ENCODE measurements at places on chromosomes 4 and X. TPM values are rescaled to one million over a fixed set of nuclear protein-coding genes. Genes with fewer than 3 reads are reported as not detected.
A peak's percentile ranks its signal among the peaks of the same experiment; 100 is the strongest.

DNA sequence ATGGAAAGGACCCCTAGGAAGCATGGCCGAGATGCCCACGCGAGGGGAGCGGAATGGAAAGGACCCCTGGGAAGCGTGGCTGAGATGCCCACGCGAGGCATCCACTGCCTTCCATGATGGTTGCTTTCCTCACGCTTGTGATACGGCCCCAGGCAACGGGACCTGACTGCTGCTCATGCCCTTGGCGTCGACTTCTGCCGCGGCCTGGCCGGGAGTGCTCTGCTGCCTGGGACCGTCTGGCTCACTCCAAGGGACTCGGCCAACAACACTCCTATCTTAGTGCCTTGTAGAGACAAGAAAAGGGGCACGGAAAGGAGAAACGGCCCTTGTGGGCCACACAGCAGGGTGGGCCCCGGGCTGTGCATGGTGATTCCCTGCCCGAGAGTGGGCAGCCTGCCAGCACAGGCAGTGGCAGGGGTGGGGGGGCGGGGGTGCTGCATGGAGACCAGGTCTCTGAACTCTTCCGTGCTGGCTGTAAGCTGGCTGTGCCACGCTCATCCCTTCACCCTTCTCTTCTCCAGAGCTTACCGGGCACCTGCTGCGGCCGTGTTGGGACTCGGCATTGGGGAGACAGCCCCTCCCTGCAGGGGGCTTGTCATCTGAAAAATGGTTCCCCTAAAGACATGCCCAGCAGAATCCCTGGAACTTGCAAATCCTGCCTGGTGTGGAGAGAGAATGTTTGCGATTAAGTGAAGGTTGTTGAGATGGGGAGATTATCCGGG lies 38.6 kb upstream of the HMX1 start:
- DNase-seq: no peak

DNA sequence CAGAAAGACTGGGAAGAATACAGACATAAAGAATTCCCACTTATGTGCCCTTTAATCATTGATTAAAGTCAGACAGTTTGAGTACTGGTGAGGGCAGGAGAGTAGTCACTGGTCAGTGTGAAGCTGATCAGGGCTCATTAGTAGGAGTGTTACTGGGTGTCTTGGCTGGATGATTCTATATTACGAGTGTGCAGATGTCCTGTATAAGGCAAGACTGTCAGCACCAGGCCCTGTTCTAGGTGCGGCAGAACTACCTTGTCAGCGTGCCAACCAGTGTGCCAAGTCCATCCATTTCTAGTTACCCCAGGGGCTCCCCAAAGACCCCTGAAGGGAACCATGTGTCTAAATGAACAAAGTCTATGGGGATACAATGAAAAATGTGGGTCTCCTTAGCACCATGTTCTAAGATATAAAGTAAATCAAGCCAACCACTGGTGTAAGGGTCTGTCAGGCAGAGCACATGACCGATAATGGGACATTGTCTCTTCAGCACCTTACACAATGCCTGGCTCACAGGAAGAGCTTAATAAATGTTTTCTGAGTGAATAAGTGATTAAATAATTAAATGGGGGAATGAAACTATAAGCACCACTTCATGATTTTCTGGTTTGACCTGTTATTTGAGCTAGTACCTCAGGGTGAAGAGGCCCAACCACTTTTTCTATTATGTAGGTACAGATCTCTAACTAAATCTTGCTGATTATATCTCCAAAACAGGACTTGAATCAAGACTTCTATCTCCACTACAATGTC lies 205.0 kb downstream of the CAMK2D start:
- peak; percentile 21 for DNase-seq

- no peak for DNase-seq
Measured at GRCh38 chr4:68445111-68445510, 2.2 kb upstream of the TMPRSS11E start.

GRCh38 chr4:22587253-22587652 lies 71.4 kb upstream of the ADGRA3 start:
- DNase-seq: no peak

- no peak for DNase-seq
Measured at GRCh38 chrX:10893366-10893765, 217.8 kb upstream of the HCCS start.

GRCh38 chr4:147689067-147689466 lies 5.1 kb upstream of the PRMT9 start:
- no peak for DNase-seq

DNA sequence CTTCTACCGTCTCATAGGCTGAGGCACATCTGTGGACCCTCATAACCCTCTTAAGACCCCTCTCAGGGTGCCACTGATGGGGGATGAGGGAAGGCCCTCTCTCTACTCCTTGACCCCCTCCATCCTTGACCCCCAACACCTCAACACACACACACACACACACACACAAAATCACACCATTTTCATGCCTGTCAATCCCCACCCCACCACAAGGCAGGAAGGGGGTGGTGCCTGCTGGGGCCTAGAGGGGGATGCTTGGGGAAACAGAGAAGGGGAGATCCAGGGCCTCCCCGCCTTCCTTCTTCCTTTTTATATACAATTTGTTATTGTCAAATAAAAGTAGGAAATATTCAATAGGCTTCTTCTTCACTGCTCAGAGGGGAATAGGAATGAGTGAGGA lies 1.2 kb upstream of the EBP start:
- DNase-seq: no peak

DNA sequence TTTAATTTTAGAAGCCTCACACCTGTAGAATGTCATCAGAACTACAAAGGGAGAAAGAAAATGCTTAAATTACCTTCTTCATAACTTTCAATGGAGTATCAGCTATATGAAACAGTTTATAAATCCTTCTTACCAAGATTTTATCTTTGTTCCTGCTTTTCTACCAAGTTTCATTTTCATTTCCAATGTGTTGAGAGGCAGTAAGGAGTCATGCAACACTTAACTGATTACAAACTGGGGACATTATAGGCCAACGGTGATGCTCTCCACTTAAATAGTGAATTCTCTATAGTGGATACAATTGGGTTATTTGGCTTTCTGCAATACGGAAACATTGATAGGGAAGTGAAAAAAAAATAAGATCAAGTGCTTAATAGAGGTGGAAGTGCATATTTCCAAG lies 145.2 kb upstream of the FTHL17 start:
- no peak for DNase-seq

DNA sequence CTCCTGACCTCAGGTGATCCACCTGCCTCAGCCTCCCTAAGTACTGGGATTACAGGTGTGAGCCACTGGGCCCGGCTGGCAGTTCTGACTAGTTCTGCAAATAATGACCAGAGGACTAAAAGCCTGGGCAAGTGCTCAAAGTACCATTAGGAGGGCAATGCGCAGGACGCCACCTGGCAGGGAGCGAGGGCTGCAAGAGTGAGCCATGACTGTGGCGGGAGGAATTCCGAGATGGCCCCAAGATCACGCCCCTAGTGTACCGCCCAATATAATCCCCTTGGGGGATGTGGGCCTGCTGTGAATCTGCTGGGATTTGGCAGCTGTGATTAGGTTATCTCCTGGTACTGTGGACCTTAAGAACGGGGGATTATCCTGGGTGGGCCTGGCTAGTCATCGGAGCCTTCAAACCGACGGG lies 26.2 kb upstream of the GPR78 start:
- DNase-seq: peak; percentile 39

DNA sequence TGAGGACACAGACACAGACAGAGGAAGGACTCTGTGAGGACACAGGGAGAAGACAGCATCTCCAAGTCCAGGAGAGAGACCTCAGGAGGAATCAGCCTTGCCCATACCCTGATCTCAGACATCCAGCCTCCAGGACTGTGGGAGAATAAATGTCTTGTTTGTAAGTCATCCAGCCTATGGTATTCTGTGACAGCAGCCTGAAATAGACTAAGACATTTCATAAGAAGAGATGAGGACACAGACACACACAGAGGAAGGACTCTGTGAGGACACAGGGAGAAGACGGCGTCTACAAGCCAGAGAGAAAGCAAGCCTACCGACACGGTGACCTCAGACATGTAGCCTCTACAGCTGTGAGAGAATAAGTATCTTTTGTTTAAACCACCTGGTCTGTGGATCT lies 112.1 kb downstream of the DHRSX start:
- no peak for DNase-seq

- DNase-seq: no peak
Measured at GRCh38 chr4:40196272-40196671, 559 bp upstream of the RHOH start.

DNA sequence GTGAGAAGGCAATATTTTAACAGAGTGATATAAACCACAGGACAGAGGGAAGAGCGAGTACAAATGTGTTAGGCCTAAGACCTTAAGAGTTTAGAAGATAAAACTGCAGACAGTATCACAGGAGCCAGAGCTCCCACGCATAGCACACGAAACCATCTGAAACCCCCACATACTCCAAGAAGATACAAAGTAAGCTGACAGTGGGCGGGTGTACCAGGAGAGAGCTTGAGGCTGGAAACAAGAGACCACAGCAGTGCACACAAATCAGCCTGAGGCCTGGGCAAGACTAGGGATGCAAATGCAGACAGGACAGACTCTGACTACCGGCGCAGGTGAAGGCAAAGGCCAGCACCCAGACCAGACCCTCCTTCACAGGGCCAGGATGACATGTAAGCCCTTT lies 54.1 kb upstream of the ARHGAP24 start:
- peak; percentile 59 for DNase-seq

DNA sequence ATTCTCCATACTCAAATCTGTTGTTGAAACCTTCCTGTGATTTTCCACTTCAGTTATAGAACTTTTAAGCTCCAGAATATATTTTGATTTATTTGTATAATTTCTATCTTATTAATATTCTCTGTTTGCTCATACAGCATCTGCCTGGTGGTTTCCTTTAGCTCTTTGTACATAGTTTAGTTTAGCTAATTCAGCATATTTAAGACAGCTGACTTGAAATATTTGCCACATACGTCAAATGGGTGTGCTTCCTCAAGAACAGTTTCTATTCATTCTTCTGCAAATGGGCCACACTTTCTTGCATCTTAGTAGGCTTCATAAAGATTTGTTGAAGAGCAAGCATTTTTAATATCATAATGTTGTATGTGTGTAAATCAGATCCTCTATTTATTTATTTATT lies 101.8 kb downstream of the MAGEC1 start:
- no peak for DNase-seq

DNA sequence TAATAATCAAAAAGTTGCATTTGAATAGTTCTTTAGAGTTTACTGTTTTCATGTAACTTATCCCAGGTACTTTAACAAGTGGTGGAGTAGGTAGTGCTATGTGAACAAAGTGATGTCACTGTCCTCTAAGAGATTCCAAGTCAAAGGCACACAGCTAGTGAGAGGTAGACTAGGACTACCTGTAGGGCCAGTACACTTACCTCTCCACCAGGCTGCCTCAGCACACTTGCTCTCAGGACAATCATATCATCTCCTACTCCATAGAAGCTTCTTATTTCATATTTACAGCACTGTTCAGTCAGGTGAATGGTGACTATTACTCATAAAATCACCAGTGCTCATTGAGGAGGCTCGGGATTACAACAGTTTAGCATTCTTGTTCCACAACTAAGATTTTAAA lies 173.0 kb upstream of the EMCN start:
- no peak for DNase-seq

GRCh38 chr4:14529653-14530052 lies 472.6 kb upstream of the CPEB2 start:
- no peak for DNase-seq

GRCh38 chrX:129530410-129530809 lies 7.1 kb upstream of the SMARCA1 start:
- no peak for DNase-seq

GRCh38 chr4:178871476-178871875 lies 1429.2 kb upstream of the AGA start:
- DNase-seq: no peak

- DNase-seq: no peak
Measured at GRCh38 chrX:8179656-8180055, 8.6 kb upstream of the VCX2 start.

DNA sequence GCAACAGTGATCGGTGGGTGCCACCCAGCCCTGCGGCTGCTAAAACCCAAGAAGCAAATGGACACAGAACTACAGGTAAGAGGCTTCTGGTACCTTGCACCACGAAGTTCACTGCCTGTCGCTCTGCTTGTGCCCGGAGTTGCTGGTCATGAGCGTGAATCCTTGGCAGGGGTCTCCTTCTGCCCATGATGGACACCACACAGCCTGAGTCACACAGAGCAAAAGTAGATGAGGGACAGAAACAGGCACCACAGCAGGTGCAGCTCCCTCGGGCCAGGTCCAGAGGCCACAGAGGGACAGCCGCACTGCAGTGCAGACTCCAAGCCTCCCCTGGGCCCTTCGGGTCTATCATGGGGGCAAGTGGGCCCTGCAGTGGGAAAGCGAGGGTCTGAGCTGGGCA lies 22.4 kb downstream of the NAT8L start:
- DNase-seq: no peak

DNA sequence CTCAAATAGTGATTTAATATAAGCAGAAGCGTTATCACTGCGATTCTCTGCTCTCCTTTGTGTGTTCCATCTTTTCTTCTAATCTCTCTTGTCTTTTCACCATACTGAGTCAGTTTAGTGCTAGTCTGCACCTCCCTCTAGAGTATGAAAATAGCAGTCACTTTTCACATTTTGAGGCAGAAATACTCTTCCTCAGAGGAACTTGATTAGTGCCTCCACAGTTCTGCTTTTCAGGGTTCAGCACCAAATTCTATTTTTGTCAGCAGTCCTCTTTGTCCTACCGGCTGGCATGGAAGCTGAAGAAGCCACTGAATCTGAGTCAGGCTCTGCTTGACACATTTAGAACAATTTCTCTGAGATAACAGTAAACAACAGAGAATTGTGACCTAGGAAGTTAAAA lies 49.7 kb upstream of the ANKRD17 start:
- DNase-seq: no peak

- no peak for DNase-seq
Measured at GRCh38 chrX:9369802-9370291, 95.0 kb upstream of the TBL1X start.

- no peak for DNase-seq
Measured at GRCh38 chr4:87409420-87409939, 12.9 kb upstream of the NUDT9 start.

The FAM47A gene
- polyA plus RNA-seq: not detected

The STATH gene
- not detected for polyA plus RNA-seq

The IL2 gene
- polyA plus RNA-seq: not detected

The PAGE1 gene
- not detected for polyA plus RNA-seq

The ABCG2 gene
- 1.5 TPM for polyA plus RNA-seq

The FAM184B gene
- polyA plus RNA-seq: 0.39 TPM

The LUZP4 gene
- polyA plus RNA-seq: not detected

The FAT4 gene
- polyA plus RNA-seq: 0.99 TPM

Data from kidney (tissue), 22 donors.